Subcutaneous adipose tissue (tissue), 4 donors: ENCODE measurements at places on chromosomes 16 and 17. TPM values are rescaled to one million over a fixed set of nuclear protein-coding genes. Genes with fewer than 3 reads are reported as not detected.

Gene PRR15L
- 0.49 TPM for total RNA-seq

Gene CCL15
- not detected for total RNA-seq

Gene KRT23
- not detected for total RNA-seq

Gene KRTAP4-2
- not detected for total RNA-seq

Gene SNX20
- 8.5 TPM for total RNA-seq

Gene ADCY7
- total RNA-seq = 42.3 TPM

Gene PMFBP1
- total RNA-seq = 4.6 TPM

Gene FASN
- 4,879 TPM for total RNA-seq

Gene FBXW10
- total RNA-seq = not detected

Gene ITGAL
- total RNA-seq = 4.2 TPM

Gene TEKT5
- total RNA-seq = not detected

Gene ZG16B
- not detected for total RNA-seq

Gene C16orf74
- total RNA-seq = 1.5 TPM

Gene KRTAP16-1
- not detected for total RNA-seq

Gene TRPV2
- 19.8 TPM for total RNA-seq
